ENCODE measurements at places on chromosomes 4 and X. TPM values are rescaled to one million over a fixed set of nuclear protein-coding genes. Genes with fewer than 3 reads are reported as not detected.

Gene MFAP3L
- polyA plus RNA-seq: 0.01 TPM

Gene IL13RA2
- polyA plus RNA-seq: not detected

Gene MSX1
- polyA plus RNA-seq: not detected

Gene HTN1
- not detected for polyA plus RNA-seq

Gene BCORL1
- polyA plus RNA-seq: 0.72 TPM

Gene CDX4
- not detected for polyA plus RNA-seq

Gene PDLIM3
- polyA plus RNA-seq: not detected

Gene RASGEF1B
- 7.5 TPM for polyA plus RNA-seq

Gene PNMA5
- polyA plus RNA-seq: 1.1 TPM

Gene SMIM10L2A
- not detected for polyA plus RNA-seq

Gene ITGB1BP2
- not detected for polyA plus RNA-seq

Gene HTR2C
- polyA plus RNA-seq: 0.04 TPM

Gene CD40LG
- polyA plus RNA-seq: not detected

Gene SPANXC
- not detected for polyA plus RNA-seq

Gene ZNF157
- not detected for polyA plus RNA-seq

Gene ZNF41
- polyA plus RNA-seq: 4.3 TPM

Gene FAM53A
- 0.76 TPM for polyA plus RNA-seq

Gene NPY1R
- polyA plus RNA-seq: not detected

Gene SPARCL1
- polyA plus RNA-seq: not detected

Gene S100G
- polyA plus RNA-seq: not detected

Gene CXCL13
- polyA plus RNA-seq: not detected

Gene GLRA2
- not detected for polyA plus RNA-seq

Gene GPR119
- polyA plus RNA-seq: not detected

Gene MCF2
- polyA plus RNA-seq: 0.40 TPM

Gene HSFX4
- polyA plus RNA-seq: not detected

Gene CFAP47
- not detected for polyA plus RNA-seq

Gene SLC7A11
- 0.07 TPM for polyA plus RNA-seq

Gene ANXA10
- not detected for polyA plus RNA-seq

Gene OPHN1
- polyA plus RNA-seq: 0.20 TPM

Gene MCUB
- polyA plus RNA-seq: 161 TPM

Gene FAM133A
- not detected for polyA plus RNA-seq

Gene PPEF2
- not detected for polyA plus RNA-seq

Gene AR
- polyA plus RNA-seq: not detected
